ENCODE measurements at places on chromosomes 1 and 21.

- peak; percentile 48 for DNase-seq
Observed at GRCh38 chr1:3611170-3612019, at the start of gene MEGF6. Gene MEGF6, minus strand, starts transcription at chr1:3611508. Its CDS starts 240 bp downstream, at chr1:3611268.

- no peak for DNase-seq
Observed at GRCh38 chr21:42469272-42469671, 26.8 kb downstream of the RSPH1 start.

- DNase-seq, result no peak
Observed at GRCh38 chr1:24708938-24709337, 36.3 kb upstream of the CLIC4 start.

DNA sequence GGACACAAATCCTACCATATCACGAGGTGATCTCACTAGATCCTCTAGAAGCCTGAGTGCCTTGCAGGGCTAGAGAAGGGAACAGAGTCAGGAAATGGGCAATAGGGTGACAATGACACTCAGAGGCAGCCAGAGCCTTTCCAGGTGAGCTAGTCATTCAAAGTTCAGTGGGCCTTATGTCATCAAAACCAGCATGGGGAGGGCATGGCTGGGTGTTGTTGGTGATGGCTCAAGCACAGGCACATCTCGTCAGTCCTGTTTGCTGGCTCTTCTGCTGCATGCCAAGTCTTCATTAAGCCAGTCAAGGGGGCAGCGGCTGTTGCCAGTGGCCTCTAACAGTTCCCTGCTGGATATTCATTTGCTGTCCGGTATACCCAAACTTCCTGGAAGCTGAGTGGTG lies 99.6 kb upstream of the USP24 start:
- DNase-seq, result no peak

DNA sequence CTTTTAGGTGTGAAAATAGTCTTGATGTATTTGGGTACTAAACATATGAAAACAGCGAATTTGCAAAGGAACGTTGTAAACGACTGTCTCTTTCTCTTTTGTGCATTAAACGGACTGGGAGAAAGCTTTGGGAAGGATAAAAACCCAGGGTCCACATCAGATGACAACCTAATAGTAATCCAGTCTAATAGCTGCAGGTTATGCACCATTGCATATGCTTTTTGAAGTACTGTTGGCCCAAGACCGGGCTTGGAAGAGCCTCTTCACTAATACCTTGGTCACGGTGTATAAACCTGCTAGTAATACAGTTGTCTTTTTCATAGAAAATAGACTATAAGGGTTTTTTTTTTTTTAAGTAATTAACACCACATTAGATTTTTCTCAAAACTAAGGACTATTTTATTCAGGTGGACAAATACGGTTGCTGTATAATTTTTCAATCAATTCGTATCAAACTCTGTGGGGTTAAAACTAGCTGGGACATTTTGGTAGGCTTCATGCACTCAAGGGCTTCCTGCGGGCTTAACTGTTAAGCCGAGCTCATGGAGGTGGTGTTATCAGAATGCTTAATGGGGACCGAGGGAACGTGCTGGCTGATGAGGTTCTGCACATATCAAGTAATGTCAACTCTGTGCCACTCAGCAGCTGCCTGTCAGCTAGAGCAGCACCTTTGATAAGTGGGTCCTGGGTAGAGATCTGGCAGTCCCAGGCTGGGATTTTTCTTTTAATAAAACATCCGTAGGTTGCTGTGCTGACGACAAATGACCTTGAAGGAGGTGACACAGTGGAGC lies 2.1 kb downstream of the RYR2 start:
- no peak for DNase-seq

- no peak for DNase-seq
Observed at GRCh38 chr1:215780139-215780538, 213.0 kb downstream of the KCTD3 start.

GRCh38 chr21:25896501-25897056 lies 161.8 kb downstream of the GABPA start:
- no peak for DNase-seq

GRCh38 chr1:179917601-179918429 lies 35.7 kb downstream of the TOR1AIP1 start:
- DNase-seq, result no peak

GRCh38 chr1:168320800-168321450 lies 40.2 kb downstream of the TBX19 start:
- DNase-seq, result no peak

DNA sequence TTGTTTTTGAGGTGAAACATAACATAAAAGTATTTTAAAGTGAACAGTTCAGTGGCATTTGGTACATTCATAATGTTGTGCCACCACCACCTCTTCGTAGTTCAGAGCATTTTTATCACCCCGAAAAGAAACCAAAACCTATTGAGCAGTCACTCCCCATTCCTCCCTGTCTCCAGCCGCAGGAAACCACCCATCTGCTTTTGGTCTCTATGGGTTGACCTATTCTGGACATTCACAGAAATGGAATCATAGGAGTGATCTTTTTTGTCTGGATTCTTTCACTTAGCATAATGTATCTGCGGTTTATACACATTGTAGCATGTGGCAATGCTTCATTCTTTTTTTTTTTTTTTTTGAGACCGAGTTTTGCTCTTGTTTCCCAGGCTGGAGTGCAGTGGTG lies 141.2 kb downstream of the VPS13D start:
- DNase-seq, result no peak

DNA sequence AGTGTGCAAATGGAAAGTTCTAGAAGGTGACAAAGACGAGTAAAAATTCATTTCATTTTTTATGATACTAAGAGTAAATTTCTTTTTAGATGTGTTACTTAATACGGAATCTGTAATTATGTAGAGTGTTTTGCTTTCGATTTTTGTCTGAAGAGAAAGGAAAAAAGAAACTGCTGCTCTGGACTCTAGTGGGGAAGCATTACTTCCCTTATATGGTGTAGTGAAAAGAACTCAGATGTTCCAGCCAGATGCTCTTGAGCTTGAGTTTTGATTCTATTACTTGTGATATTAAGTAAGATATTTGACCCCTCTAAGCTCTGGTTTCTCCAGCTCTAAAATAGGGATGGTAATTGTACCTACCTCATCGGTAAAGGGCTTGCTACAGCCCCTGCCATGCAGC lies 12.2 kb upstream of the GPR161 start:
- DNase-seq, result no peak

DNA sequence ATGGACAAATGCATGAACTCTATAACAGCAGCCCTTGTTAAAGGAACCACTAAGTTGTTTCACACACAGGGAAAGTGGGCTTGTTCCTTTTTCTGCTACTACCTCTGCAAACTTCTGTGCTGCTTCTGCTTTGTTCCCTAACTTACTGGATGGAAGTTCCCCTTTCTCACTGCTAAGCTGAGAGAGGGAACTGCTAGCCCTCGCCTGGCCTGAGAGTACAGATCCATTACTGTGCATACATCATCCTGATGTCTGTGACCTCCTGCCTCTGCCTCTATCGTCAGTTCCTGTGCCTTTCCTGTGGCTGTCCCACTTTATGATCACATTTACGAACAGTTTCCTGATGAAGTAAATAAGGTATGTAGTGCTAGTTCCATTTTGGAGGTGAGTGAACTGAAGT lies 3.5 kb downstream of the GNAT2 start:
- no peak for DNase-seq

DNA sequence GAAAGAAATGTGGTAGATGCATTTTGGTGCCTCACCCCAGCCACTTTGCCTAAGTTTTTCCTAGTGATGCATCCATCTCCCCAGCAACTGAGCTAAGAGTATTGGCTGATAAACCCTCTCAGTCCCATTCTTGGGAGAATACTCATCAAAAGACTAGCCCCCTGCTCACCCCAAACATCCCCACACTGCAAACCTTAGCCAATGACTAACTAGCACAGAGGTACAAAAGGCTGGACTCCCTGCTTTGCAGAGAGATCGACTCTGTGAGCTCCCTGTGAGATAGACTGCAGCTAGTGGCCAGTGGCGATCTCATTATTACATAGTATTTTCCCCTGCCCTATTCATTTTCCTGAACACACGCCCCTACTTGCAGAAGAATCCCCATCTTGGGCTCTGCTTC lies 155.3 kb downstream of the HHIPL2 start:
- DNase-seq, result no peak

DNA sequence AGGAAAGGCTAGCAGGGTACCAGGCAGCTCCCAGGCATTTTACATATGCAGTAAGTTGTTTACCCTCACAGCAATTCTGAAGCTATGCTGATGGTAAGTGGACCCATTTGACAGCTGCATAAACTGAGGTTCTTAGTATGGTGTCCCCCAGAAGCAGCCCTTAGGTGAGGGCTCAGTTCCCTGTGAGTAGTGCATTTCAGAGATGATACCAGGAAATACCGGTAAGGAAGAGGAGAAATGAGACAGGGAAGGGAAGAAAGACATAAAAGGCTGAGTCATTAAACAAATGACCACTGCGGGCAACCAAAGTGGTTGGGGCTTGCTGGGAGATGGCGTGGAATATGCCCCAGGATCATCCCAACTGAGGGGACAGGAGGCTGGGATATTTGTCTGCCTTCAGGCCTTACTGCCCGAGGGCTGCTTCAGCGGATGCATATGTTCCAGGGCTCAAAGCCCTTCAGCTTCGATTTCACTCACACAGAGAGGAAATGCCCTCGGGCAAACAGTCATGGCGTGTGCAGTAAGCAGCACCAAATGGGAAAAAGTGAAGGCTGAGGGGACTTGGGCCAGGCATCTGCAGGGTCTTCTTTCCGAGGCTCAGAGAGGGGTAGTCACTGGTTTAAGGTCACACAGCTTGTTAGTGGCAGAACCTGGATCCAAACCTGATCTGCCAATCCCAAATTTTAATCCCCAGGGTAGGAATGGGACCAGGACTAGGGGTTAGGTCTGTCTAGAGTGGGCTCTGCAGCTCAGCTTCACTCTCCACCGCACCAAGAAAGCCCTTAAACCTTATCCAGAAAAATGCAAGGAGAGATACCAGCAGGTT lies 133.7 kb upstream of the RUNX3 start:
- no peak for DNase-seq

GRCh38 chr1:20496241-20496661 lies 10.2 kb upstream of the CAMK2N1 start:
- peak; percentile 34 for DNase-seq

GRCh38 chr1:73096841-73097240 lies 814.5 kb upstream of the NEGR1 start:
- no peak for DNase-seq

DNA sequence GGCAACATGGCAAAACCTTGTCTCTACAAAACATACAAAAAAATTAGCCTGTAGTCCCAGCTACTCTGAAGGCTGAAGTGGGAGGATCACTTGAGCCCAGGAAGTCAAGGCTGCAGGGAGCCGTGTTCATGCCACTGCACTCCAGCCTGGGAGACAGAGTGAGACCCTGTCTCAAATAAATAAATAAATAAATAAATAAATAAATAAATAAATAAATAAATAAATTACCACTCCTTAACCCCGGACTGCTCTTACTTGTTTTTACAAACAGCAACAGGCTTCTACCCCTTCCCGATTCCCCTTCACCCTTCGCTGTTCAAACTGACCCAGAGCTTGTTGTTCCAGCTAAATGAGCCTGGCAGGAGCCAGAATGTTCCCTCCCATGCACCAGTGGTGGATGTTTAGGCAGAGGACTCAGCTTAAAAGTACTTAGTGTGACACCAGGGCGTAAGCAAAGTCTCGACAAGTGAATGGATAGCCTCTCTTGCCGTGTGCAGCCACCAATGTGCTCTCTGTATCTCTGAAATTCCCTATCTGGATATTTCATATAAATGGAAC lies 21.5 kb upstream of the PADI3 start:
- DNase-seq, result no peak

GRCh38 chr21:32457360-32457840 lies 44.9 kb downstream of the EVA1C start:
- DNase-seq, result no peak

DNA sequence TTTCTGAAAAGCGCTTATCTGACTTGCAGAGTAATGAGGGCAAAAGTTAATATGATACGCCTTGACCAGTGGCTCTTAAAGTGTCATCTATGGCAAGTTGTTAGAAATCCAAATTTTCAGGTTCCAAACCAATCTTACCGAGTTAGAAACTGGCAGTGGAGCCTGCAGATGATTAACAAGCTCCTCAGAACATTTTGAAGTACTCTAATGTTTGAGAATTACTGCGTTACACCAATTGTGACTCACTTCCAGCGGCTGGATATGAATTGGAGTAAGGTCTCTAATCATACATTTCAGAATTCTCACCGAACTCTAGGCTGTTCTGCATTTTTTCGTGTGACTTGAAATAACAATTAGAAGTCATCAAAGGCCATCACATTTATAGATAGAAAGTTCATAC lies 73.5 kb upstream of the TMPRSS15 start:
- DNase-seq, result no peak

GRCh38 chr1:75502776-75503175 lies 108.1 kb downstream of the SLC44A5 start:
- no peak for DNase-seq

GRCh38 chr1:90502194-90502593 lies 214.9 kb downstream of the BARHL2 start:
- no peak for DNase-seq

DNA sequence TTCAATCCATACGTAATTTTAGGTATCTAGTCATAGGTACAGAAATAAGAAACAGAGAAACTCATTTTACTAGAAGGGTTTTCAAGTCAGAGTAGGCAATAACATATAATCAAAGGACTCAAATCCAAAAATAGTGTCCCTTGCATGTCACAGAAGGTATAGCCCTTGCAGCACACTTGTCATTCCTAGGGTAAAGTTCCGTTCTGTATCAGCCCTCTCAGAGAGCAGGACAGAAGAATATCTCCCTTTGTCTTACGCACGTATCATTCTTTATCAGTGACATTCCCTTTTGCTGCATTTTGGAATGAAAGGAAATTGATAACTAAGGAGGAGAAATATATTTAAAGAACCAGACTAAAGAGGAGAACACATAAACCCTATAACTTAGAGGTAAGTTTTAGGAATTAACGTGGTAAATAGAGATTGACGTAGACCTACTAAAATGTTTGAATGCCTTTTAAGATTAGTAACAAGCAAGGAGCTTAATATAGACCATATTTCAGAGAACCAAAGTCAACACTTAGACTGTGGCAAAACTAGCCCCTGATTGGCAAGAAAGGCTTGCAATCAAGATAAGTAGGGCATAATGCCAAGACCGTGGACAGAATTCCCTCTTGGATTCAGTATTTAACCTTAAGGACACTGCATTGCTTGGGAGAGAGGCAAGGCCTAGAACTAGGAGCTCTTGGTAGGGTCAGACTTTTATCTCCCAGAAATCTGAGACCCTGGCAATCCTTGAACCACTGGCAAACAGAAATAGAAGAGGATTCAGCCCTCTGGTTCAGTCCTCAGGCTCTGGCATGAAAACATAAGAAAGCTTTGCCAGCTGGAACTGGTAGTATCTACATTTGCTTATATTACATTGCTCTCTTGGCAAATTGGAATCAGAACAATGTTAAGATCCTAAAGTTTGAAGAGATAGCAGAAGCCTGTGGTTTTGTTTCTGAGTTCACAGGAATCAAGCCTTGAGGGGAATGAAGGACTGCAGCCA lies 232.1 kb downstream of the ASTN1 start:
- DNase-seq, result no peak

- DNase-seq, result no peak
Observed at GRCh38 chr1:87338566-87338965, 9.9 kb downstream of the LMO4 start.

GRCh38 chr1:54480525-54480848 lies 67.5 kb upstream of the ACOT11 start:
- no peak for DNase-seq
